ENCODE measurements at places on chromosomes 11 and 22. TPM values are rescaled to one million over a fixed set of nuclear protein-coding genes. Genes with fewer than 3 reads are reported as not detected.

GRCh38 chr11:132856032-132856431 is 676.3 kb downstream of the OPCML start:
- DNase-seq, result no peak

- no peak for DNase-seq
Observed at GRCh38 chr11:3245071-3245470, 12.9 kb upstream of the MRGPRE start.

DNA sequence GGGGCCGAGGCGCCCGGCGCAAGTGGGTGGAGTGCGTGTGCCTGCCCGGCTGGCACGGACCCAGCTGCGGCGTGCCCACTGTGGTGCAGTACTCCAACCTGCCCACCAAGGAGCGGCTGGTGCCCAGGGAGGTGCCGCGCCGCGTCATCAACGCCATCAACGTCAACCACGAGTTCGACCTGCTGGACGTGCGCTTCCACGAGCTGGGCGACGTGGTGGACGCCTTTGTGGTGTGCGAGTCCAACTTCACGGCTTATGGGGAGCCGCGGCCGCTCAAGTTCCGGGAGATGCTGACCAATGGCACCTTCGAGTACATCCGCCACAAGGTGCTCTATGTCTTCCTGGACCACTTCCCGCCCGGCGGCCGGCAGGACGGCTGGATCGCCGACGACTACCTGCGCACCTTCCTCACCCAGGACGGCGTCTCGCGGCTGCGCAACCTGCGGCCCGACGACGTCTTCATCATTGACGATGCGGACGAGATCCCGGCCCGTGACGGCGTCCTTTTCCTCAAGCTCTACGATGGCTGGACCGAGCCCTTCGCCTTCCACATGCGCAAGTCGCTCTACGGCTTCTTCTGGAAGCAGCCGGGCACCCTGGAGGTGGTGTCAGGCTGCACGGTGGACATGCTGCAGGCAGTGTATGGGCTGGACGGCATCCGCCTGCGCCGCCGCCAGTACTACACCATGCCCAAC is 14.1 kb upstream of the MIEF1 start:
- no peak for DNase-seq

DNA sequence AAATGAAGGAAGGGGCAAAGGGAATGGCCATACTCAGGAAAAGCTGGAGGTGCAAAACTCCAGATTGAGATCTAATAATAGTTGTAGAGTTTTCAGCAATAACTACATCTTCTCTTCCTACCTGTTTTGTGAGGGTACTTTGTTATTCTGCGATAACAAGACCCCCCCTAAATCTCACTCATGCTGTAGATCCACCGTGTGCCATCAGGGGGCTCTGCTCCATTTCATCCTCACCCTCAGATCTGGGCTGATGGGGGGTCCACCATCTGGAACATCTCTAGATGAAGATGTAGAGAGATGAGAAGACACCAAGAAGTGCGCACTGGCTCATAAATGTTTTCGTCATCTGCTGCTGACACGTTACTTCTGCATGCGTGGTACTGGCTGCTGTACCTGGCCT is 135.9 kb upstream of the KIRREL3 start:
- no peak for DNase-seq

- DNase-seq, result no peak
Observed at GRCh38 chr11:115930291-115930690, 426.1 kb upstream of the CADM1 start.

DNA sequence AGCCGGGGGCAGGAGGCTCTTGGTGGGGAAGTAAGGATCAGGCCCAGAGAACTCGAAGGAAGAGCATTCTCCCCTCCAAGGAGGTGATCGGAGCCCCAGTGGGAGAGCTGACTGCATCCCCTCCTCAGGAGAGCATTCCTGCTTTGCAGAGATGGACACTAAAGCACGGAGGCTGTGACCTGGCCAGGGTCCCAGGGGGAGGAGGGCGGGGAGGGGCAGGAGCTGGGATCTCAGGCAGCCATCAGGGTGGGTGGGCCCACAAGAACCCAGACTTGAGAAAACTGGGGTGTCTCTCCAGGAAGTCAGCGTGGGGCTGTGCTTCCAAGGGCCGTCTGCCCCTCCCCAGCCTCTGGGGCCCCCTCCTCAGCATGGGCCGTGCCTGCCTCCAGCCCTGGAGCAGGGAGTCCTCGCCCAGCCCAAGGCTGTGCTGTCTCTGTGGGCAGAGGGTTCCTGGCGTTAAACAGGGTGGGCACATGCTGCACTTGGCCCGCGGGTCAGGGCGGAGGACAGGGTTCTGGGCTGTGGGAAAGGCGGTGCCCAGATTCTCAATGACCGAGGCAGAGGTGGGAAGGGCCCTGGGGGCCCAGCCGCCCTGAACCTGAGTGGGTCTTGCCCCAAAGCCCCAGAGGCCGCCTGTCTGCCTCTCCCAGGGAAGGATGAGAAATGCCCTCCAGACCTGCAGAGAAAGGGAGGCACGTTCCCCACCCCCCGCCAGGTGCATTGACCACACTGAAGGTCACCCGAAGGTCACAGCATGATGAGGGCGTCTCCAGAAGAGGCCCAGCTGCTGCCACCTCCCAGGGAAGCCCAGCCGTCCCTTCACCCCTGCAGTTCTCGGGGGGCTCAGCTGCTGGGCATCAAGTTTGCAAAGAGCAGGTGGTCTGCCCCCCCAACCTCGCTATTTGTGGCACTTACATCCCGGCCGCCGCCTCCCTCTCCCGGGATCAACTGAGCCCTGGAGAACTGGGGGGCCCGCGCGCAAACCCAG is 643 bp downstream of the CEND1 start:
- DNase-seq, result no peak

GRCh38 chr11:111303461-111303860 is 5.1 kb downstream of the POU2AF3 start:
- no peak for DNase-seq

DNA sequence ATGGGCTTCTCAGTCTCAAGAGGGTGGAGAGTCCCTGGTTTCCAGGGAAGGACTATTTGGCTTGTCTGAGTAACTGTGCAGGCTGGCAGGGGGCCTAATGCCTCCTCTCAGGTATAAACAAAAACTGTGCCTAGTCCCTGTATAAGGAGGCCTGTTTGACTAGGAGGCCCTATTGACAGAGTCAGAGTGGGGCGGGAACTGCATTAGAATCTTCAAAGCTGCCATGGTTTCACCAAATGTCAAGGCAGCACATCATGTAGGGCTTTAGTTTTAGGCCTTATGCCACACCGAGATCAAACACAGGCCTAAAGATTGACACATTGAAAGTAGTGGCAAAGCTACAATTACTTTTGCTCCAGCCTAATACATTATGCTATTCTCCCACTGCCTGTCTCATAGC is 611.5 kb upstream of the B3GAT1 start:
- DNase-seq, result no peak

GRCh38 chr11:121452609-121453150 is at the start of gene SORL1-AS1:
SORL1-AS1 (minus strand) TSS chr11:121452967.
- no peak for DNase-seq

PTPRCAP gene
- total RNA-seq, result 2.3 TPM

OR52D1 gene
- total RNA-seq, result not detected

HBG2 gene
- total RNA-seq, result 1.6 TPM

GLYATL2 gene
- total RNA-seq, result 0.14 TPM
